ENCODE measurements at places on chromosomes 6 and 20.
A peak's percentile ranks its signal among the peaks of the same experiment; 100 is the strongest.

DNA sequence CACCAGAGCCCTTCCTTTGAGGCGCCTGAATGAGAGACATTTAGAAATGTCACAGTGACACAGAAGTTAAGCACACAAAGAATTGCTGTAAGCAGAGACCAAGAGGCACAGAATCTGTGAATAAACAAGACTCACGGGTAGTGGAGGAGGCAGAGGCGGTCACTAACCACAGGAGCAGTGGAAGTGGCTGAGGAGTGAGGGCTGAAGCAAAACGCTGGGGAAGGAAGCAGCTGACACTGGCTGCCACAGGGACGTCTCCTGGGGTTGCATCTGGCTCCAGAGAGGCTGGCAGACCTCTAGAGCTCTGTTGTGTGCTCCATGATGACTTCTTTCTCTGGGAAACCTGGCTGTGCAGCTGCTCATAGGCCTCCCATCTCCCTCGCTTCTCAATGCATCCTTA, 65.0 kb upstream of the SLC2A12 start:
- no peak for DNase-seq

GRCh38 chr6:43454696-43455530, 435 bp downstream of the DLK2 start:
- DNase-seq: no peak

GRCh38 chr6:27279513-27280063, 32.1 kb downstream of the PRSS16 start:
- no peak for DNase-seq

DNA sequence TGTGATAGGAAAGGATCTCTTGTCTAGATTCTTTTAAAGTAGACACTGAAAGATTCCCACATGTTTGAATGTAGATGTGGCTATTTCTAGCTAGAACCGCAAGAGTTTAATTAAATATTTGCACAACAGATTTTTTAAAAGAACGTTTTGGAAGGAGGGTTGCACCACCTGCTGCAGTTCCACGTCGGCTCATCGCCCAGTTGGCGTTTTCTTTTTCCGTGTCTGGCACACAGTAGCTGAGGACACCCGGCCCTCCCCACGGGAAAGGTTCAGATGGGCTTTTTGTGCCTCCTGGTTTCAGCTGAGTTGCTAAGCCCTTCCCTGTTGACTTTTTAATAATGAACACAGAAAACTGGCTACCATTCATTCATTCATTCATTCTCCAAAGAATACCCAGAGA, 41.8 kb upstream of the DOK5 start:
- no peak for DNase-seq

- no peak for DNase-seq
These were observed 25.8 kb downstream of the NKAIN2 start for GRCh38 chr6:123829302-123829953.

- no peak for DNase-seq
These were observed 1494.8 kb upstream of the DEFB115 start for GRCh38 chr20:29762620-29763019.

DNA sequence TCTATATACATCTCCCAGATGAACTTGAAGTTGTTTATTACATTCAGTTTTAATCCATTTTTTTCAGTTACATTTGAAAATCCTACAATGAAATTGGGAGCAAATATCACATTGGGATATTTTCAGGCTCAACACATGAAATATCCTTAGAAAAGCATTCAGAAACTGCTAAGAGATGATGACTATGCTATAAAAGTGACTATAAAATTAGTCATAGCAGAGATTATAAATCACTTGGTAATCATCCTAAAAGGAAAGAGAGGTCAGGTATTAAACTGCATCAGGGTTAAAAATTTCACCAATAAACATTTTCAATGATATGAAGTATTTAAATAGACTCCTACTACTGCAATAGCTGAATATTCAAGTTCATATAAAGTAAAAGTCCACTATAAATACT, 987.7 kb downstream of the GRIK2 start:
- DNase-seq: no peak

DNA sequence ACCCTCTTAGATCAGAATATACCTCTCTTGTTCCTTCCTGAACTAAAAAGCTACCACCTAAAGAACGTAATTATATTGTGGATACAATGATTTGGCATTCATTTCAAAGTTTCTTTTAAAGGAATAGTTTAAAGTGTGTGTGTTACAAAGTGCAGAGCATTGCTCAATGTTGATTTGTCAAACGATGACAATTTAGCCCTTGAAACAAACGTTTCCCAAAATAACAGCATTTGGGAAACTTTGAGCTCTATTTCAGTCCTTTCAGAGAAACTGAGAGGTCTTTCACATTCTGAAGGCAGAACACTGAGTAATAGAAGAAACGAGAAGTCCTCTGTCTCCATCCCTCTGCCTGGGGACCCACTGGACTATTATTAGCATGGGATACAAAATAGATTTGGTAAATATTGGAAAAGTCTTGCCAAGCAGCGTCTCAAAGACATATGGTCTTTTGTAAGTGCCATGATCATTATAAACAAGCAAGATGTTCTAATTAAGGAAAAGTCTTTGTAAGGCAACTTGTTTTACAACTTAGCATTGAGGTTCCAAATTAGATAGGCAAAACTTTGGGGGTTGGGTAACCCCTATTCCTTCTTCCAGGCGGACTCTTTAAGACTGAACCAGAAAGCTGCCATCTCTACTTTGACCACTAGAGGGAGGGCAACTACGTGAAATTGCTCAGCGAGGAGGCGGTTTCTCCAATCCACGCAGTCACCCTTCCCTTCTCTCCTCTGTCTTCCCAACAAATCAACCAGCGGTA, 208.8 kb downstream of the RNF144B start:
- peak; percentile 2 for DNase-seq

- DNase-seq: no peak
These were observed 24.7 kb downstream of the PACSIN1 start for GRCh38 chr6:34490390-34491090.

DNA sequence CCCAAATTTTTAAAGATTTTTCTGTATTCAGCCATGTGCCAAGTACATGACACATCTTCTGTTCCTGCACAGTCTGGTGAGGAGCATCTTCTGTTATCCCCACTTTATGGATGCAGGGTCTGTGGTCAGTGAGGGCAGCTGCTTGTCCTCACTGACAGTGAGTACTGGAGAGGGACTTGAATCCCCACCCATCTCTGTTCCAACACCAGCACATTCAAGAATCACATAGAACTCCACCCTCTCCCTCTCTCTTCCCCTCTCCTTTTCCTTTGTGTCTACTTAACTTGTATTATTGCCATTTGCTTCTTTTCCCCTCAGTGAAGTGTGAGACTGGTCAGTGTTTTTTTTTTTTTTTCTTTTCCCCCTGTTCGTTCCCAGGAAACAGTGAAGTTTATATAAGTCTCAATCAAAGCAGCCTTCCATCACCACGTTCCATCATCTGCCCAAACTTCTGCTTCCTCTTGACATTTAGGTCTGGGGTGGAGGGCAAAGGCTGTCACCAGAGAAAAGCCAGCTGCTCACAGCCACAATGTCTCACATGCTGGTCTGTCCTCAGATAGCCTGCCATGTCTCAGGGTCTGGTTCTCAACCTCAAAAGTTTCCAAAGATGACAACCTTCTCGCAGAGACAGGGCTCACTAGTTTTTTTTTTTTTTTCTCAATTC, 110.0 kb upstream of the SSTR4 start:
- DNase-seq: no peak

DNA sequence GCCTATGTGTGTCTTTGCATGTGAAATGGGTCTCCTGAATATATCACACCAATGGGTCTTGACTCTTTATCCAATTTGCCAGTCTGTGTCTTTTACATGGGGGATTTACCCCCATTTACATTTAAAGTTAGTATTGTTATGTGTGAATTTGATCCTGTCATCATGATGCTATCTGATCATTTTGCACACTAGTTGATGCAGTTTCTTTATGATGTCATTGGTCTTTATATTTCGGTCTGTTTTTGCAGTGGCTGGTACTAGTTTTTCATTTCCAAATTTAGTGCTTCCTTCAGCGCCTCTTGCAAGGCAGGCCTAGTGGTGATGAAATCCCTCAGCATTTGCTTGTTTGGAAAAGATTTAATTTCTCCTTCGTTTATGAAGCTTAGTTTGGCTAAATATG, 555.2 kb upstream of the BTBD3 start:
- no peak for DNase-seq
